ENCODE measurements at places on chromosomes 2 and 18.

- DNase-seq = no peak
These were observed 178.8 kb upstream of the CHST9 start for GRCh38 chr18:27363872-27364271.

DNA sequence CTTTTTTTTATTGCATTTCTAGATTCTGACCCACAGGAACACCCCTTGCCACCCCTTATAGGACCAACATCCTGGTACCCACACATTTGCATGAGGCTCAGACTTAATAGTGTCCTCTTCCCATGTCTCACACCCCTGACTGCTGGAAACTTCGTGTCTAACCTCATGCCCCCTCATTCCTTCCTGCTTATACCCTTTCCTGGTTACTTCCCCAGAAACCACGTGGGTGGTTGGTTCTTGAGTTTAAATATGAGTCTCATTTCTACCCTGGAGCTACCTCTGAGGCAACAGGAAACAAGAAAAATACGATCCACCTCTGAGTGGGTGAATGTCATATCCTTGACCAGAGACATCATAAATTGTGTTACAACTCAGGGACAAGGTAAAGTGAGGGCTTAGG, 1.6 kb downstream of the TNP1 start:
- DNase-seq = no peak

DNA sequence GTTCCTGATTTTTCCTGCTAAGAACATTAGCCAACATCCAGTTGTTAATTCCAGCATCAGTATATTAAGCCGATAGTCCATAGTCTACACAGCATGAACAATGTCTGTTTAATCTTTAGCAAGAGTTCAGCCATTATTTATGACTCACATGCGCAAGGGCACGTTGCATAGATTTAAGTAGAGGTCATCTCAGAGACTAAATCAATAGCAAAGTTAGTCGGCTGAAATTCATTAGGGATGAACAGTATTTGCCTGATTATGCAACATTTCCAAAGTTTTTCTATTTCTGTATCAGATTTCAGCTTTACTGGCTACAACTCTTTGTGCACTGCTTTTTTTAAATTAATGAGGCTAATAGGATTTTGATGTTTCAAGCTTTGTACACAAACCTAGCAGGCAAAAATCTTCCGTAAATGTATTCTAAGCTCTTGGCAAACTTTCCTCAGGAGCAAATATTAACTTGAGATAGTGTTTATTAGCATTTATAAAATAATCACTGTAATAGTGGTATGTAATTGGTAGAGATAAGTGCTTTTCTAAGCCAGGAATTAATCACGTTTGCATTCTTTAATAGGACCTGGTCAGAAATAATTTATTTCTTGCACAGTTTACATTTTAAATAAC, 578.7 kb upstream of the ID2 start:
- no peak for DNase-seq

DNA sequence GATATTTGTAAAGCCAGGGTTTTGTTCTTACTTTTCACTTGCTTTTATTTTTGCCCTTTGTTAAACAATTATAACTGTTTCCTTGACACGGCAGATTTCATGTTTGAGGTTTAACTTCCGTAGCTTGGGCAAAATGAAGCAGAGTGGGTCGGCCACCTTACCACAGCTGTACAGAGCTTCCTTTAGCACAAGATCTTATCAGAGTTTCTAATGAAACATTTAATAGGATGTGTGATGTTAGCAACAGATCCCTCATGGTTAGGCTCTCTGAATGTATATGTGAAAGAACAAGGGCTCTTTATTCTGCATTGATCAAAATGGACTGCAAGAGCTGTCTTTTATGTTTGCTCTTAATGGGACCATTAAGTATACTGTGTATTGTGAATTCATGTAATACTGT, 22.3 kb downstream of the RNF125 start:
- DNase-seq = no peak

- DNase-seq = no peak
These were observed 158.6 kb downstream of the TXNL1 start for GRCh38 chr18:56479841-56480240.

DNA sequence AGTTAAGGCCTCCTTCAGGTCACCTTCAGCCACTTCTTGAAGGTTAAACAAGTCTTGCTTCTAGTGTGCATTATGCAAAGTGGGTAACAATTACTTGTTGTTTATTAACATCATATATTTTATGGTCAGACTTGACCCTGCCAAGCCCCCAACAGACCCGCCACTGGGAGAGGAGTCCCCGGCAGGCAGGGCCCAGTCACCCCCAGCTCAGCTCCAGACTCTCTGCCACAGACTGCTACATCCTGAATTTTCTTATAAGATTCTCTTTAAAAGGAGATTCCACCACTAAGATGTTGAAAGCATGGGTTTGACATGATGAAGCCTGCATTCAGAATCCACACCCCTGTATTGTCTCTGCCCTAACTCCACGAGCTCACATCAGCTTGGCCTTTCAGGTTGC, 174.3 kb upstream of the ARL4C start:
- DNase-seq = no peak

DNA sequence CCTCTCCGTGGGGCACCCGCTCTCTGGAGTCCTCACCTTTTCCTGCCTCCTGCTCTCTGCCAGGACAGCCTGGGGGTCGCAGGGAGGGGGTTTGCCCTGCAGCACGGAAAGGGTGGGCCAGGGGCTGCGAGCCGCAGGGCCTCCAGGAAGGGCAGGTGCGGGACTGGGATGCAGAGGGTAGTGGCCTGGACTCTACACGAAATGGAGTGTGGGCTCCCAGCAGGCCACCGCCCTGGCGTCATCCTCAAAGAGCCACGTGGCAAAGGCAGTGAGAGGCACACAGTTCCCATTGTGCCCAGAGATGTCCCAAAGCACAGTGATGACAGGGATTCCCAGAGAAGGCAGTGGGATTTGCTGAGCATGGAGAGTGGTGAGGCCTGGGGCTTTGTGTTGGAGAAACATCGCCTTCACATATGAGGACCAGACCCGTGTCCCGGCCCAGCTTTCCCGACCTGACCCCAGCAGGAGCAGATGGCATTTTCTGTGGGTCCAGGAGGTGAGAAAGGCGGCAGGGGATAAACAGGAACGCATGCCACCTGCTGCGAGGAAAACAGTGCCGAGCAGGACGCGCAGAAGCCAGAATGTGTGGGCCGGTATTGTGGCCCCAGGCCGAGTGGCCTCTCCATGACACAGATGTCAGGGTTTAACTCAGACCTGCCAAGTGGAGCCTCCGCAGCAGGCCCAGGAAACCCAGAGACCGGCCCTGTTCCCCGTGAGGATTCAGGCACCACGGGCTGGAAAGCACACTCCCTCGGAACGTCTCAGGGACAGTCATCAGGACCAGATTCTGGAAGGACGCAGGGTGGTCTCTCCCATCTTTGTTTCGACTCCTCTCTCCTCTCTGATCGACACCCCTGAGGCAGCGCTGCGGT, 855.5 kb upstream of the SALL3 start:
- DNase-seq = no peak

GRCh38 chr2:228798458-228799207, 472.5 kb downstream of the PID1 start:
- DNase-seq = no peak

- no peak for DNase-seq
These were observed 25.7 kb downstream of the G6PC2 start for GRCh38 chr2:168926621-168927386.
